ENCODE measurements at places on chromosomes 7 and 10.

GRCh38 chr7:84548366-84549365 lies 354.1 kb upstream of the SEMA3A start:
- DNase-seq = no peak

- no peak for DNase-seq
Observed at GRCh38 chr7:127995881-127996215, 35.4 kb downstream of the LRRC4 start.

- peak; percentile 4 for DNase-seq
Observed at GRCh38 chr10:132707121-132707775, 78.7 kb downstream of the NKX6-2 start.

DNA sequence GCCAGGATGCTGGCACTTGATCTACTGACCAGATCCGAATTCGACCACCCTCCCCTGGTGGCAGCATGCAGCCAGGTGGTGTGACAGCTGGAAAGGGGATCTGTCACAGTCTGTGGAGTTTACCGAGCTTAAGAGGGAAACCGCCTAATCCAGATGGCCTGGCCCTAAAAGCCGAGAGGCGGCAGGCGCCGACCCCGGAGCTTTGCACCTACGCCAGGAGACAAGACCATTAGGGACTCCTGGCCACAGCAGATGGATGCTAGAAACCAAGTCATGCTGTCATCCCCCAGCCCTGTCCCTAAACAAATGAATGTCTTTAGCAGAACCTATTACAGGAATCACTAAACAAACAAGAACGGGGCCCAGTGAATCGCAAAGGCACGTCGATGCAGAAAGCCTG lies 27.7 kb downstream of the RCC1L start:
- DNase-seq = no peak

- DNase-seq = peak; percentile 21
Observed at GRCh38 chr7:40551685-40552576, 417.1 kb downstream of the SUGCT start.

GRCh38 chr7:111796671-111797070 lies 234.4 kb upstream of the IMMP2L start:
- no peak for DNase-seq

DNA sequence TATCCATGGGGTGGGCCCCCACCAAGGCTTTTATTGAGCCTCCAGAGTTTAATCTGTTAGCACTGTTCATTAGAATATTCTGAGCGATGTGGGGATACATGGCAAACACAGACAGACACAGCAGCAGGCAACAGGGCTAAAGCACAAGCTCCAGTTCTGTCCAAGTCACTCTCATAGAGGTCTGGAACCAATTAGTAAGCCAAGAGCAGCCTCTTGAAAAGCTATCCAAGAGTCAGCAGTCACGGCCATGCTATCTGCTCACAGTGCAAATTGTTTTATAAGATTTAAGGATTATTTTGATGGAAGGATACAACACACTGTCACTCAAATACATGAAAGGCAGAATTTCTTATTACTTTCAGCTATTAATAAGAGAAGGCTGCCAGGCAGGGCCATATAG lies 86.4 kb upstream of the DGKB start:
- no peak for DNase-seq

DNA sequence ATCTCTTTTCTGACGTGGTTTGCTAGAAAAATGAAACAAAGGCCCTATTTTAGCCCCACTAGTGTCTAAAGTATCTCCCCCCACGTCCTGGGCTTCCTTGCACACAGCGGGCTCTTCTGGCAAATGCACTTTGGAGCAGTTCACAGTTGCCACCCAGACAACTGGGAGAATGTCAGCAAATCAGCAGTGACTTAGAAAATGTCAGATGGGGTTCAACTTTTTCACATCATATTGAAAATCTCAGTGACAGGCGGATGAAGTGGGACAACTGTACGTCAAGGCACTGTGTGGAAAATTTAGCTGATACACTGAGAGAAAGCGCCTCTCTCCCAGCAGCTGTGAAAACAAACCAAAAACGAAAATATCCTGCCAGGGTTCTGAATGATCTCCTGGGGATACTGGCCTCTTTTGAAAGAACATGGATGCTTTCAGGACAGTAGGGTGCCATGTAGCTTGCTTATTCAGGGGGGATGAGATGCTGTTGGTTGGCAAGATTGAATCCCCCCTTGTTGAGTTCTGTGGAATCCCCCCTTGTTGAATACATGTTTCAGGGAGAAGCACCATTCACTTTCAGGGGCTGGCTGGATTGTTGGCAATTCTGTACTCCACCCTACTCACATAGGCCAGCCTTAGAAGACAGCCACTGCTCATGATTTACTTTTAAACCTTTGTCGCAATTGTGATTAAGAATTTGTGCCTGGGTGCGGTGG lies 372.8 kb upstream of the CELF2 start:
- DNase-seq = peak; percentile 29

- no peak for DNase-seq
Observed at GRCh38 chr10:63084690-63085382, 48.3 kb upstream of the NRBF2 start.

DNA sequence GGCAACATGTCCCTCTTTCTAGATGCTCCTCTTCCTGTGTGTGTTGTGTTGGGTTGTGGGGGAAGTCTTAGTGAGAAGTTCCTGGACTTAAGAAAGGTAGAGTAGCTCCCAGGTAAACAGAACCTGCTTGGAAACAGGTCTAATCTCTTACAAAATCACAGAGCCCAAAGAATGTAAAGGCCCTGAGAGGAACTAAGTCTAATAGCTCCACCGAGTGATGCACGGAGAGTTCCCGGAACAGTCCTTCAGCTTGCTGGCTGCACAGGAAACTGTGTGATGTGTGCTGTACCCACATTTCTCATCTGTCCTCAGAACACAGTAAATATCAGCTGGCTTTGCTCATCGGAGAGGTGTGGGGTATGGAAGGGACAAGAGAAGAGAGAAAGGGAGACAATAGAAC lies 182.6 kb upstream of the LYZL1 start:
- no peak for DNase-seq

DNA sequence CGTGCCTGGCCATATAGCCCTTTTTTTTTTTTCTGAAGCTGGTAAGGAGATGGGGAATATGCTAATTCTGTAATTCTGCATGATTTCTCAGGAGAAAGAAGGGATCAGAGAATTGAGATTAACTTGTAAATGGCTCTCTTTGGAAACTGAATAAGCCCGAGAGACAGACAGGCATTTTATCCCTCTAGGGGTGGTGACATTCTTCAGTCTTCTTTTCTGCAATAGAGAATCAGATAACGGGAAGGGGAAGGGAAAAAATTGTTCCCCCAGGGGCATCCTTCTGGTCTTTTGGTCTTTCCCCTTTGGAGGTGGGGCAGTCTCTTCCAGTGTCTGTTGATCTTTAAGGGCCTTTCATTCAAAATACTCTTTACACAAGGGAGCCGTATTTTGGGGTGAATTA lies 34.2 kb downstream of the HK1 start:
- DNase-seq = no peak

GRCh38 chr10:77421591-77421990 lies 216.0 kb downstream of the KCNMA1 start:
- no peak for DNase-seq

- DNase-seq = peak; percentile 56
Observed at GRCh38 chr7:129952086-129952652, 591 bp downstream of the UBE2H start.

DNA sequence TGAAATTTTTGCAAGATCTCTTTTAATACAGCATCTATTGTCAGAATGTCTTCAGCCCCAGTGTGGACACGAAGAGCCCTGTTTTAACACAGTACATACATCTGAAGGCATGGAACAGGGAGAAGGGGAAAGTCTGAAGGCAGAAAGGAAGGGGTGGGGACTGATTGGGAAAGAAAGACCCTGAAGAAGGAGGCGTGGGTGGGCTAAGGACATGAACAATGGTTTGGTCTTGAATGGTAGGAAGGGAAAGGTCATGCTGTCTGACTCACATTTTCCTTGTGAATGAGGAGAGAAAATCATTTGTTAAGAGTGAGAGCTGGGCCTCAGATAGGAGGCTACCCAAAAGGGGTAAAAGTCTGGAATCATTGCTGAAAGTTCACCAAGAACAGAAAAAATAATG lies 297.1 kb downstream of the GALNT17 start:
- no peak for DNase-seq

DNA sequence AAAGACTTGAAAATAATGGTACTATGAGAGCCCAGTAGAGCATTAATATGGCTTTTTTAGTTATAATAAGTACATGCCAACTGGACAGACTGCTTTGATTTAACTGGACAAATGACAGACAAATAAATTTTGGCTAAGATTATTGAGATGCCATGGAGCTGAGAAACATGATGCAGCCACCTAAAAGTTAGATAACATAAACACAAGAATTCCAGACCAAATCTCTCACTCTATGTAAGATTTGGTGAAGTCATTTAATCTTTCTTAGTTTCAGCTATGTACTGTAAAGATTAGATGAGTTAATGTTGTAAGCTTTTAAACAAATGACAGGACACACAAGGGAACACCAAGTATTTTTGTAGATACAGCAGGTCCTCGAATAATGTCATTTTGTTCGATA lies 118.2 kb downstream of the CACNA2D1 start:
- no peak for DNase-seq

DNA sequence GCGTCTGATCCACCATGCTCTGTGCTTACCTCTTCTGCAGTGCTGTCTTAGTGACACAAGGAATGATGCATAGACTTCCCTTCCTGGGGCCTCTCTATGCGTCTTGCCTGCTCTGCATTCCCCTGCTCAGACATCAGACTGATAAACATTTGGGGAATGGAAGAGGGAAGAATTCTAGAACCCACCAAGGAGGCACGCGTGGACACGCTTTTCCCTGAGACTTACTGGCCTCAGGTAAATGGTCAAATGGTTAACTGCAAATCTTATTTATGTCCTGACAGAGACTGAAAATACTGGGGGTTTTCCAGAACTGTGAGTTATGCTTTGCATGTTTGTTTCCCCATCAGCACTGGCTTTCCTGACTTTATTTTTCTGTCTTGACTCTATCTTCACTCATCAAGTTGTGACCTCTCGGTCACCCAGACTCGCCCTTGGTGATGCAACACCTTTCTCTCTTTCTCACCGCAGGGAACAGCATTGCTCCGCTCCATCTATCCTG lies 285.9 kb upstream of the FZD8 start:
- DNase-seq = no peak

DNA sequence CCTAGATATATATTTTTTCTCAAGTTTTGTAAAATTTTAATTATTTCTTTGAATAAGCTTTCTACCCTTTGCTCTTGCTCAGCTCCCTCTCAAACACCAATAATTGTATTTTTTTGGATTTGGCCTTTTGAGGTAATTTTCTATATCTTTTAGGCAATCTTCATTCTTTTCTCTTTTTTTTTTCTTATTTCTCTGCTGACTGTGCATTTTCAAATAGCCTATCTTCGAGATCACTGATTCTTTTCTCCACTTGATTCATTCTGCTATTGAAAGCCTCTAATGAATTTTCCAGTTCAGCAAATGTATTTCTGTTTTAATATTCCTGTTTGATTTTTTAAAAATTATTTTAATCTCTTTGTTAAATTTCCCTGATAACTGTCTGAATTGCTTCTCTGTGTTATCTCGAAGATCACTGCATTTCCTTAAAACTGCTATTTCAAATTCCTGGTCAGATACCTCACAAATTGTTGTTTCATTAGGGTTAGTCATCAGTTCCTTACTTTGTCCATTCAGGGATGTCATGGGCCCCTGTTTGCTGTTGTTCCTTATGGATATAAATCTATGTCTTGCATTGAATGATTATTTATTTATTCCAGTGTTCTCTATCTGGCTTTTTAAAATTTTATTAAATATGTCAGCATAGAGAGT lies 100.1 kb upstream of the UNC5B start:
- DNase-seq = no peak

- no peak for DNase-seq
Observed at GRCh38 chr7:101743995-101744360, 73.4 kb upstream of the CUX1 start.

DNA sequence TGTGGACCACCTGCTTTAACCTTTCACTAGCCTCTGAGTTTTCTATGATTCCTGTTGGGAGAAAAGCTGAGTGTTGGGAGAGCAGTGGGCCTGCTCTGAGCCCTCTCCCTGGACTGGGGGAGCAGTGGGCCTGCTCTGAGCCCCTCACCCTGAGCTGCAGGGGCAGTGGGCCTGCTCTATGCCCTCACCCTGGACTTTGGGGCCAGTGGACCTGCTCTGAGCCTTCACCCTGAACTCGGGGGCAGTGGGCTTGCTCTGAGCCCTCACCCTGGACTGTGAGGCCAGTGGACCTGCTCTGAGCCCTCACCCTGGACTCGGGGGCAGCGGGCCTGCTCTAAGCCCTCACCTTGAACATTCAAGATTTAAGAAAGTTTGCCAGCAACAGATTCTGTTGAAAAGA lies 33.4 kb downstream of the AGAP6 start:
- DNase-seq = no peak

GRCh38 chr10:16927546-16927945 lies 110.3 kb upstream of the RSU1 start:
- DNase-seq = no peak

GRCh38 chr10:86522510-86522855 lies 891 bp upstream of the WAPL start:
- DNase-seq = no peak

- no peak for DNase-seq
Observed at GRCh38 chr10:112379635-112380296, 5.8 kb downstream of the ACSL5 start.

DNA sequence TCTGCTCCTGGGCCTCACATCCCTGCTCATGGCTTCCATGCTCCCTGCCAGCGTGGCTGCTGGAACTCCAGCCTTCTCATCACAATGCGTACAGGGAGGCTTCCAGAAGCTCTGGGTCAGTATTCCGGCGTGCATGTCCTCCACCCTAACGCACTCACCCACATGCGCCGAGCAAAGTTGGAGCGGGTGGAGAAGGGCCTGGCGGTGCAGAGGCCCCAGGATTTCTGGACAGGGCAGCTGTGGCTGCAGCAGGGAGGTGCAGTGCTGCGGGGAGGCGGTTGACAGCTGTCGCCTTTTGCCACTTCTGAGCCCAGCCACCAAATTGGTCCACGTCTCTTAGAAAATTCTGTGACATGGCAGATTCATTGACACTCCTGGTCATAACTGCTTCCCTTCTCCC lies 33.6 kb upstream of the FAM20C start:
- no peak for DNase-seq

DNA sequence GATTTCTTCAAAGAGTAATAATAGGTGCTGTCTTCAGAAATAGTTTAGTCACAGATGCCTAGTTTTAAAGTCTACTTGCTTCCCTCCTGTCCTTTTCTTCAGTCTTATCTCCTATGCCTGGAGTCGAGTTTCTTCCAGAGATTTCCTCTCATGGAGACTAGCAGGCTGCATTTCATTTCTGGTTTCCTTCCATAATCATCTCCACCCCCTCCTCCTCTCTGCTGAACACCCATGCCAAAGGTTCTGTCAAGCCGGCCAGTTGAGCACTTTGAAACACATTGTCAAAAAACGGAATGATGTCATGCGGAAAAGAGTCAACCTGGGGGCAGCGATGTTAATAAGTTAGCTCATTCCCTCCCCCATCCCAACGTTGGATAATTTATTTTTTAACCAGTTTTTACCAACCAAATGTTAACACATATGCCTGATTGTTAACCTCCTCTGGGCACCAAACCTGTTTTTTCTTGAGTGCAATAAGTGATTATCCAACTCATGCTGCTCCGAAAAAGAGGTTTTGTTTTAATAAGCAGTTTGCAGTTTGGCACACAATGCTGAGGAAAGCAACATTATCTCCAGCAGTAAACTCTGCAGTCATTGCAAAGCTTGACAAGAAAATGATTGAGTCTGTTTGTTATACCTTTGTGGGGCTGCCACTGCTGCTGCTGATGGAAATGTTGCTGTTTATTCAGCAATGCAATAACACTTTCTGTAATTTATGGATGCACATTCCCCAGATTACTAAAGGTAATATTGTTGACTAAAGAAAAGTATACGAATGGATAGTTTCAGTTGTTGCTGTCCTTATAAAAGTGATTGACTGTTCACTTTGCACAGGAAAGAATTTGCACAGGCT lies 161.6 kb downstream of the LRMDA start:
- DNase-seq = peak; percentile 32
